ENCODE measurements at places on chromosomes 7 and 10.
A peak's percentile ranks its signal among the peaks of the same experiment; 100 is the strongest.

DNA sequence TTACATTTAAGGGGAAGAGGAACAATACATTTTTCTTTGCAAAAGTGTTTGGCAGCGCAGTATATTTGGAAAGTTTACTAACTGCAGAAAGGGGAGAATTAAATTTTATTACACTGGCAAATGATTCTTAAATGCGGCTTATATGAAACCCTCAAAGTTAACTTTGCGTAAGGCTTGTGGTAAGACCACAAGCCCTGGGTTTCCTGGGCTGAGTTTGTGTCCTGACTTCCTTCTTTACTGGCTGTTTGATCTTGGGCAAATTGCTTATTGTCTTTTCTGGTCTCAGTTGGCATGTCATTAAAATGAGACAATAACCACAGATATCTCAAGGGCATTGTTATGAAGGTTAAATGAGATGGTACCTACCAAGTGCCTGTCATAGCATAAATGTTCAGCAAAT lies 106.8 kb downstream of the GLRX3 start:
- no peak for DNase-seq

- peak; percentile 94 for DNase-seq
Observed at GRCh38 chr7:151744656-151745638, 132.0 kb downstream of the PRKAG2 start.

GRCh38 chr10:3397846-3398245 lies 225.3 kb upstream of the PITRM1 start:
- no peak for DNase-seq

GRCh38 chr10:65571011-65571570 lies 1354.7 kb upstream of the LRRTM3 start:
- no peak for DNase-seq

- no peak for DNase-seq
Observed at GRCh38 chr10:128779416-128779815, 653.2 kb upstream of the MKI67 start.

DNA sequence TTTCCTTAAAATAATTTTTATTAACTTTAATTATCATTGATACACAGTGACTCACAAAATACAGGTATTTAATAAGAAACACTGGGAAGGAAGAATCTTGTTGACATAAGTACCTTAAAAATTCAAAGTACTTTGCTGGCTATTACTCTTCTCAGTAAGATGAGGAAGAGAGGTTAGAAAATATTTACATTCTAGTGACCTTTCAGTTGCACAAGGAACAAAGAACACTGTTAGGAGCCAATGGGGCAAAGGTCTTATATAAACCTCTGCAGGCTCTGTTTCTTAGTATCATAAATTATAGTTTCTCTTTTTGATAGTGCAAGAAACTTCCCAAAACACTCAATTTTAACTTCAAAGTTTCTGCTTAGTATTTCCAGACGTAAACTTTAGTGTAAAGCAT lies 4.8 kb upstream of the TAX1BP1 start:
- DNase-seq: no peak

DNA sequence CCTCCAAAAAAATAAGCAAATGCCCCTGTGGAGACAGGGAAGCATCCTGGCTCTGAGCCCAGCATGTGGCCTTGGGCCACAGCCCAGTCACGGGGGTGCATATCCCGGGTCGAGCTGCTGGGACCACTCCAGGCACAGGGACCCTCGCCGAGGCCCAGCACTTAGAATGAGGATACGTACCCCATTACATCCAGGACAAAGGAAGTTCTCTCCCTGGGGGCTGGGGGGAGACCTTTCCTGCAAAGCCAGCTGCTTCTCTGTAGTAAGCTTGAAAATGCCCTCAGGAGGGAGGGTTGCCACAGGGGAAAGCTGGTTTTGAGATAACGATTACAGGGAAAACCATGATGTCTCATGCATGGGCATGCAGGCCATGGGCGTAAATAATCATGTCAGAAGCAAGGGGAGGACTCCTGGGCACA lies 75.5 kb downstream of the HIPK2 start:
- DNase-seq: no peak

- DNase-seq: no peak
Observed at GRCh38 chr10:85510682-85511081, 855.9 kb downstream of the GRID1 start.

- DNase-seq: no peak
Observed at GRCh38 chr10:61899069-61899531, 2.4 kb upstream of the ARID5B start.

GRCh38 chr10:127948791-127949190 lies 41.9 kb downstream of the PTPRE start:
- DNase-seq: peak; percentile 47

DNA sequence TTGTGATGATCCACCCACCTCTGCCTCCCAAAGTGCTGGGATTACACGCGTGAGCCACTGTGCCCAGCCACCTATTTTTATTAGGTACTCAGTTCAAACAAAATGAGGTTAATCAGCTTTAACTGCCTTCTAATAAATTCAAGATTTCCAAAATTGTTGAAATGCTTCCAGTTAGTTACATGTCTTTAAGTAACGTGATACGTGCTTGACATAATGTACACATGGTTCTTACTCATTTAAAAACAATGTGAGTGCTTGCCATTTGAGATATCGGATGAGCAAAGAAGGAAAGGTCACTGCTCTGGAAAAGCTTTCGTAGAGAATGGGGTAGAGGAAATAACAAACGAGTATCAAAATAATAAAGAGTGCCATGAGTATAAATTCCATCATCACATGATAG lies 83.6 kb downstream of the KMT2E start:
- DNase-seq: no peak

- DNase-seq: no peak
Observed at GRCh38 chr10:95071107-95071660, 1.9 kb upstream of the CYP2C8 start.

- no peak for DNase-seq
Observed at GRCh38 chr10:5844345-5845055, 31.3 kb upstream of the GDI2 start.

DNA sequence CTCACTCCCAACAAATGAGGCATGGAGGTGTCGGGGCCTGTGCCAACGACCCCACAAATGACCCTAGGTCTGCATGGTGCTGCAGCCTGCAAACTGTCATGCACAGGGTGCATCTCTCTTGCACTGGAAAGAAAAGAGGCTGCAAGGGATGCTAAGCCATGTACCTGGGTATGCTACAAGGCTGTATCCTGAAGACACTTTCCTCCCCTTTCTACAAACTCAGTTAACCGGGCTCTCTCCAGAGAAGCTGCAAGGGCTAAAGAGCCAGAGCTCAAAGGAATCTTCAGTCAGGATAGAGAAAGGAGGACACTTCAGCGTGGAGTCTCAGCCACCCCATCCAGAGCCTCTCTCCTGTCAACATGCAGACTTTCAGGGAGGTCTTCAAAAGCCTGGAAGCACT lies 449.0 kb downstream of the GRID1 start:
- no peak for DNase-seq

DNA sequence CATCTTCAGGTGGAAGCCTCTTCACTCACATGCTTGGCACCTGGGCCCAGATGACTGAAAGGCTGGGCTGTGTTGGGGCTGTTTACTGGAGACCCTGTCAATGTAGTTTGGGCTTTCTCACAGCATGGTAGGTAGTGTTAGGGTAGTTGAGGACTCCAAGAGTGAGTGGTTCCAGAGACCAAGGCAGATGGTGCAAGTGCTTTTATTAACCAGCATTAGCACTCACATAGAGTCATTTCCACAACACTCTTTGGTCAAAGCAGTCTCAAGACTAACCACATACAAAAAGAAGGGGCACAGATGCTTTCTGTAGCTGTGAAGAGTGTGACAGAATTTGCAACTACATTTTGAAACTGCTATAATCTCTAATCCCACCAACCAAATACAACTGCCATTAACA lies 135.0 kb downstream of the RTKN2 start:
- no peak for DNase-seq

GRCh38 chr7:157519798-157520244 lies 183.0 kb downstream of the DNAJB6 start:
- no peak for DNase-seq

All from ascending aorta (tissue), 2 donors.